ENCODE measurements at places on chromosomes 1 and 21.

- no peak for DNase-seq
- H3K27ac ChIP-seq = no peak overlapping the region
- H3K27me3 ChIP-seq = no peaks in the 10 kb centered on the region
- H3K36me3 ChIP-seq = no peaks in the 10 kb centered on the region
- H3K4me1 ChIP-seq = no peaks in the 10 kb centered on the region
- H3K4me3 ChIP-seq = no peak overlapping the region
Measured at GRCh38 chr1:18856435-18856834, 3.0 kb downstream of the TAS1R2 start.

DNA sequence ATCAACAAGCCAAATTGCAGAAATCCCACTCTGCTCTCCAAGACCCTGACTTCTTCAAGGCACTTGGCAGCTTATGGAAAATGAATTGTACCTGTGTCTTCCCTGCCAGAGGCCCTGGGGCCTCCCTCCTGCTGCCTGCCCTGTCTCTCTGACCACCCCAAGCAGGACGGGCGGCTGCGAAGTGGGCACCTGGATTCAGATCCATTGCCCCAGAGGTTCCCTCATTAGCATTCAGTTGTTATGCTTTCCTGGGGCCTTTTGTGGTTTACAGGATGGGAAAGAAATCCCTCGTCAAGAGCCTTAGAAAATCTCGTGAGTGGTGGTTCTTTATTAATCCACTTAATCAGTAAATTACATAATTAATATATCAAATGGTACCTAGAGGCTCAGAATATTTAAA is 179.3 kb downstream of the TNR start:
- DNase-seq = no peak
- no peaks in the 10 kb centered on the region for H3K36me3 ChIP-seq
- H3K4me3 ChIP-seq = no peak overlapping the region
- no peaks in the 10 kb centered on the region for H3K27me3 ChIP-seq
- H3K27ac ChIP-seq = no peak overlapping the region

DNA sequence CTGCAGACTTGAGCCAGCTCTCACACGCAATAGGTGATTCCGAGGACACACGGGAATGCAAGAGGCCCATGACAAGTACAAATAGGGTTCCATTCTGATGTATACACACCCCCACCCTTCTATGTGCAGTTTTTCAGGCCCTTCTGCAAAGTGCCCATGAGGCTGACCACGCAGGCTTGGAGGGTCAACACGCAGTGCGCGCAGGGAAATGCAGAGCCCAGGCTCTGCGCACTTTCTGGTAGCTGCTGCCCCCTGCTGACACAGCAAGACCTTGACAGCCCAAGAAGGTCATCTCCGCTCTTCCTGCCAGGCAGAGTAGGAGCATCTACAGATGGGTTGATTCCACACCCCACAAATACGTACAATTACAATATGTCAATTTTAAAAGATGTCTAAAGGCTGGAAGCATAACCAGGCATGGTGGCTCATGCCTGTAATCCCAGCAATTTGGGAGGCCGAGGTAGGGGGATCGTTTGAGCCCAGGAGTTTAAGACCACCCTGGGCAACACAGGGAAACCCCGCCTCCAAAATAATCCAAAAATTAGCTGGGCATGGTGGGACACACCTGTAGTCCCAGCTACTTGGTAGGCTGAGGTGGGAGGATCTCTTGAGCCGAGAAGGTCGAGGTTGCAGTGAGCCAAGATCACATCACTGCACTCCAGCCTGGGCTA is 18.5 kb downstream of the SH3BP5L start:
- H3K4me3 ChIP-seq = no peak overlapping the region
- DNase-seq = peak; percentile 67
- H3K36me3 ChIP-seq = no peaks in the 10 kb centered on the region
- no peaks in the 10 kb centered on the region for H3K4me1 ChIP-seq

DNA sequence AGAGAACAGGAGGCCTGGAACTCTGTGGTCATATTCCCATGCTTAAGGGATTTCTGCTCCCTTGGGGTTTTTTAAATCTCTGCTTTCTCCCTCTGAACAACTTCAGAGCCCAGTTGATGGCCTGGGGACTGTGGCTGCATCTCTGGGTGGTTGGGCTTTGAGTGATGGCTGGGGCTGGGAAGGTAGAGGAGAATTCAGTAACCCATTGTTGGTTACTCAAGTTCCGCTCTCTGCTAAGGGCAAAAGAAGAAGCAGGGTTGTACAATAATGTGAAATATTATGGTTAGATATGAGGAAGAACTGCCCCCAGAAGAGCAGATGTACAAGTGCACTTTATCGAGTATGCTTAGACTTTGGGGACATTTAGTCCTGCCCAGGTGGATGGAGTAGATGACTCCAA is 72.1 kb upstream of the CNTN2 start:
- no peak overlapping the region for H3K27ac ChIP-seq
- no peak overlapping the region for H3K4me3 ChIP-seq

DNA sequence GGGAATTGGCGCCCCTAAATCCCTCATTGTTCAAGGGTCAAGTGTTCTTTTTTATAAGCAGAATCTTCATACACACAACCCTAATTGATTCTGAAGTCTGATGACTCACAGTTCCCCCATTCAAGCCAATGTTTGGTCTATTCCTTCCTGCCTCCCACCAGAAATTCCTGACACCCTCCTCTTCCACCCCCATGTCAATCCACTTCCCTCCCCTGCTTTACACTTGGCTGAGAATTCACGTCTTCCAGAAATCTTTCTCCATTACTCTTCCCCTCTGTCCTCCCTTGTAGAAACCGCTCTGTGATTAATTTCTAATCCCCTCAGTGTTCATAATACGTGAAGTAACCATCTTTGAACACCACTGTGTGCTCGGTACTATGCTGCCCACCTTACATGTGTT is 76.2 kb upstream of the CD34 start:
- no peaks in the 10 kb centered on the region for H3K27me3 ChIP-seq
- no peak overlapping the region for H3K4me3 ChIP-seq
- no peaks in the 10 kb centered on the region for H3K36me3 ChIP-seq

GRCh38 chr1:17458794-17459193 is 19.3 kb upstream of the RCC2 start:
- no peaks in the 10 kb centered on the region for H3K27me3 ChIP-seq
- no peaks in the 10 kb centered on the region for H3K4me1 ChIP-seq
- no peak overlapping the region for H3K27ac ChIP-seq
- no peaks in the 10 kb centered on the region for H3K36me3 ChIP-seq

DNA sequence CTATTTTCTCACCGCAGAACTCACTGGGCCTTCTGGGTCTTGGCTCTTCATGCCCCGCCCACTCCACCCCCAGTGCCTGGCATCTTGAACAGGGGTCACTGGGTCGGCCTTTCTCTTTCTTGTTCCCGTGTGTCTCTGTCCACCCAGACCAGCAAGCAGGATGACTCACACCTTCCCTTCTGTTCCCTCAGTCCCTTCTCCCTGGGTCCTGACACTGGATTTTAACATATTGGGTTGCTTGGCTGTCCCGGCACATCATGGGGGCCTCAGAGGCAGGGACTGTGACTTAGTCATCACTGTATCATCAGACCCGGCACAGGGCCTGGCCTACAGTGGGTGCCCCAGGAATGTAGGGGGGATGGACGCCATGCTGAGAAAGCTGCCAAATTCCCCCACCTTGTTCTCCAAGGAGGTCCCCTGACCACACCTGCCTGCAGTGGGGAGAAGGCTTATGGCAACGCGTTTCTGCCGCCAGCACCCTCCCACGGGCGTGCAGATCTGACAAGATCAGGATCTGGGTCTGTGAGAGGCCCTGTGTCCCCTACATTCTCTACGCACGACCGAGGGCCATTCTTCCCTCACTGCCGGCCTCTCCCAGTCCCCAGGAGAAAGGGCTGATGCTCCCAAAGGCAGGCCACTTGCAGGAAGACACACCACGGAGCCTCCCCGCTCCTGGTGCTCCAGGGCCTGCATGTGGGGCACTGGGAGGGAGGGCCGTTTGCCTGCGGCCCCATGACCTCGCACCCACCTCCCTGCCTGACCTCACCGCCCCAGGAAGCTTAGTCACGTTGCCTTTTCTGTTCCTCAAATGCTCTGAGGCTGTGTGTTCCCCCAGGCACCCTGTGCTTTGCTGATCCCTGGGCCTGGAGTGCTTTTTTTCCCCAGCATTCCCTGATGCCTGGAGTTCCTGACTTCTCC is 157.2 kb upstream of the TMEM51 start:
- no peak for DNase-seq
- H3K27ac ChIP-seq = no peak overlapping the region
- H3K4me1 ChIP-seq = no peaks in the 10 kb centered on the region
- no peaks in the 10 kb centered on the region for H3K36me3 ChIP-seq
- no peak overlapping the region for H3K4me3 ChIP-seq

- no peak overlapping the region for H3K4me3 ChIP-seq
- H3K27ac ChIP-seq = peak overlapping the region; percentile 81
- no peaks in the 10 kb centered on the region for H3K27me3 ChIP-seq
- no peak for DNase-seq
Measured at GRCh38 chr1:28885977-28886730, 28.2 kb upstream of the EPB41 start.

DNA sequence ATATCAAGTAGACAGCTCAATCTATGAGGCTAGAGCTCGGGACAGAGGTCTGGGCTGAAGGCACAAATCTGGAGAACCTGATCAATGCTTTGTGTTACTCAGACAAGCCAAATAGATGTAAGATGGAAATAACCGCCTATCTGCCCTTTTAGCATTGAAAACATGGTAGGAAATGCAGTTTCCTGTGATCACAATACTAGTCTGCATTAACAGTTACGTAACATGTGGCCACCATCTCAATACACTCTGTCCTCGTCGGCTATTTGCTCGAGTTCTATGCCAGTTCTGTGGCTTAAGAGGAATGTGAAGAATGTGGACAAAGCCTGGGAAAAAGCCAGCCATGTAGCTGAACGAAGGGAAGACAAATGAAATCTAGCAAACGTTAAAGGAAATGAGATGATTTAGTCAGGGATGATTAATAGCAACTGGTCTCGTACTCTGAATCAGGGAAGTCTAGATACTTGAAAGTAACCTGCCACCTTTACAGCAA is 73.3 kb downstream of the HSF2BP start:
- peak overlapping the region; percentile 59 for H3K27ac ChIP-seq
- no peak for DNase-seq
- H3K4me1 ChIP-seq = peaks cover 5% of the 10 kb centered on the region
- no peaks in the 10 kb centered on the region for H3K27me3 ChIP-seq

DNA sequence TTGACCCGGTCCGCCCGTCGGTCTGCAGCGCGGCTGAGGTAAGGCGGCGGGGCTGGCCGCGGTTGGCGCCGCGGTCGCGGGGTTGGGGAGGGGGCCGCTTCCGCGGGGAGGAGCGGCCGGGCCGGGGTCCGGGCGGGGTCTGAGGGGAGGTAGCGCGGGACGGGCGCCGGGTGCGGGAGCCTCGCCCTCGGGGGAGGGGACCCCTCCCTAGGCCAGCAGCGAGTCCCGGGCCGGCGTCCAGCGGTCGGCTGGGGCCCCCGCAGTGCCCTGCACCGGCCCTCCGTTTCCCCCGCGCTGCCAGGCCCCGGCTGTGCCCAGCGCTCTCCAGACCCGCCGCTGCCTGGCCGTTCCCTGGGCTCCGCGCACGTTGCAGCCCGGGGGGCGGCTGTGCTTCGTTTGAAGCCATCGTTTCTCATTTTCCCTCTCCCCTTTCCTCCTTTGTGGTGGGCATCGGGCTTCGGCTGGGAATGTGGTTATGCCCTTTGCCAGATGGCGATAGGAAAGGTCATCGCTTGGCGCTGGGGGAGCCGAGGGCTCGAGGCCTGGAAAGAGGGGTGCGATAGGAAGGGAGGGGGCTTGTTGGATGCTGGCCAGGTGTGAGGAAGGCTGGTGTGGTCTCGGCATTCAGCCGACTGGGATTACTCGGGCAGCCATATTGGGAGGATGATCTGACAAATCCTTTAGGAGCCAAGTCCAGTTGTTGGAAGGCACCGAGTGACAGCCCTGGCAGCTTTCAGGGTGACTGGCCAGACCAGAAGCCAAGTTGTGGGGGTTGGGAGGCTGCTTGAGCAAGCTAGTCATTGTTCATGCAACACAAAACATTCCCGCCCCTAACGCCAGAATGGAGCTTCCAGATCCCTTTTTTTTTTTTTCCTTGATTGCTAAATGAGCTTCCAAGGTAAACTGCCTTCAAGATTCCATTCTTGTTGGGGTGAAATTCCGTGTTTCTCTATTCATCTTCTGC is 753 bp downstream of the KIF1B start:
- no peaks in the 10 kb centered on the region for H3K36me3 ChIP-seq
- H3K4me3 ChIP-seq = peak overlapping the region; percentile 85
- DNase-seq = peak; percentile 95
- H3K4me1 ChIP-seq = peaks cover 10% of the 10 kb centered on the region

DNA sequence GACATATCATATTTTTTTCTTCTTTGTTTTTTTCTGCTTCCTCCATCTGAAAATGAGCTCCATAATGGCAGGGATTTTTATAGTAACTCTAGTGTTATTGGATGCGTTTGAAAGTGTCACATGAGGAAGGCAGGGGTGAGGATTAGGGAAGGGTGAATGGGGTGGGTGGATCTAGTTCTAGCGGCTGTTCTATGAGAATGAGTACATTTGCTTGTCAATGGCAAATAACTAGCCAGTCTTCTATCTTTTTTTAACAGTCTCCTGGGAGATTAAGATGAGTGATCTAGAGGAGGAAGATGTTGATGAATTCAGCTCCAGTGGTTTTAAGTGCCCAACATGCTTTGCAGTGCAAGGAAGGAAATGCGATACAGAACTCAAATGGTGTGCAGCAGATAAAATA is 5.8 kb downstream of the OR14I1 start:
- H3K4me1 ChIP-seq = no peaks in the 10 kb centered on the region
- H3K4me3 ChIP-seq = no peak overlapping the region
- no peaks in the 10 kb centered on the region for H3K27me3 ChIP-seq
- H3K27ac ChIP-seq = no peak overlapping the region
- no peak for DNase-seq

DNA sequence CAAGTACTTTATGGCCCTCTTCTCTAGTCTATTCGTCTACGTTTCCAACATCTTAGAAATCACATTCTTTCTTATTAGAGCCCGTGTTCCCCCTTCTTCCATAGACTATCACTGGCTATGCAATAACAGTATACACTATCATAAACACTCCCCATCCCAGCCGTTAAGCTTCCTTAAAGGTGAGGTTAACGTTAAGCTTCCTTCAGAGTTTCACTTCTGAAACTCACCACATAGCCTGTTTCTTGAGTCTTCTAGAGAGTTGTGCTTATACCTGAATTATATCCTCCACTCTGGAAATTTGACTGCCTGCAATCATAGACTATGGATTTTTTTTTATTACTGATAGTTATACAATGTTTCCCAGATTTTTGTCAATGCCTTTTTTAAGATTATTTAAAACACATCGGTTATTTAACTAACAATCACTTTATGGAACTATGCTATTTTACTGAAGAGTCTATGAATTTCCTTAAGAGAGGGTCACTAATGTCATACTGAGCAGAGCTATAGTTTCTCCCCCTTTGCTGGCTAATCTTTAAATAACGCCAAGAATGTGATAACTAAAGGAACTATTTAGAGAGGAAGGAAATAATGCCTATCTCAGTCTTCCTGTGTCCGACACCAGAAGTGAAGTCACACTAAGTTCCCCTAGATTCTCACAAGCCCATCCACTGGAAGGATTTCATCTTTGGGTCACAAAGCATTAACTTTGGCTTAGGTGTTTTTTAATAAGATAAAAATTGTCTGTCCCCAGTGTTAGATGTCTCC is 16.8 kb downstream of the FCER1A start:
- no peaks in the 10 kb centered on the region for H3K27me3 ChIP-seq
- DNase-seq = no peak
- no peak overlapping the region for H3K4me3 ChIP-seq
- no peak overlapping the region for H3K27ac ChIP-seq
- no peaks in the 10 kb centered on the region for H3K4me1 ChIP-seq
- no peaks in the 10 kb centered on the region for H3K36me3 ChIP-seq

Measured in pancreas (tissue), 10 donors.